Upper lobe of left lung (tissue), 6 donors: ENCODE measurements at places on chromosomes 2 and 18.

DNA sequence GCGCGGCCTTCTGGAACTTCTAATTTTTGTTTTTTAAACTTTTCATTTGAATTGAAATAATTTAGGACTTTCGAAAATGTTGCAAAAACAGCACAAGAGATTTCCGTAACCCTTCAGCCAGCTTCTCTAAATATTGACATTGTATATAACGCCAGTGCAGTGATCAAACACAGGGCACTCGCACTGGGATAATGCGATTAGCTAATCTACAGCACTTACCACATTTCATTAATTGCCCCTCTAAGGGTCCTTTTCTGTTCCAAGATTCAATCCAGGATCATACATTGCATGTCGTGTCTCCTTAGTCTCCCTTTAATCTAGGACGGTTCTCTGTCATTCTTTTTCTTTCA lies 343 bp upstream of the CD302 start:
- DNase-seq: no peak

- no peak for DNase-seq
These were observed 5.5 kb downstream of the HOXD8 start for GRCh38 chr2:176135035-176135440.

DNA sequence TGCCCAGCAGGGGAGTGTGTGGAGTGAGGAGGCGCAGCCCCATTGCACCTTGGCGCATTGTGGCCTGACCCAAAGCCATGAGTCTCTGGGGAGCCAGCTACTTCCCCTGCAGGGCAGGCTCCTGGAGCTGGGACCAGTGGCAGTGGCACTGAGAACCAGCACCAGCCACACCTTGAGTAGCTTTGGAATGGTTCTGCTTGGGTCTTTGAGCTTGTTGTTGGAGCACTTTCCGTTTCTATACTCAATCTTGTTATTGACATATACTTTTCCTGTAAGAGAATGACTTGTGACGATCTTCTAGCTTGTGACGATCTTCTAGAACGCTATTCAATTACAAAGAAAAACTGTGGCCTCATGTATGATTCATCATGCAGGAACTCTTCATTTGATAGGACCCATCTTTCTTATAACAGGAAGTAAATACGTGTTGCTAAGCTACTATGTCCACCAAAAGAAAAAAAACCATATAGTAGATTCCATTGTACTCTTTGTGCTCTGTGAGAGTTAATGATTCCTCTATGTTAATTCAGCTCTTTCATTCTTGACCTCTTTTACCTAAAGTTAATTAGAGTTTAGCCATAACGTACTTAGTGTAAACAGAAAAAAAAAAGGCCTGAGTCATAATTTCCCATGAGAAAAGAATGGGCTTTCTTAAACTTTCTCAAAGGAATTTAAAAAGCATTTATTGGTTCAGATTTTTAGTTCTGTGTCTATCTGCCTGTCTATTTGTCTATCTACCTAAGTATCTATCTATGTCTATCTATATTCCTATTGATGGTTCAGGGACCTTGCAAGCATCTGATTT lies 113.1 kb downstream of the GATA6 start:
- DNase-seq: no peak

DNA sequence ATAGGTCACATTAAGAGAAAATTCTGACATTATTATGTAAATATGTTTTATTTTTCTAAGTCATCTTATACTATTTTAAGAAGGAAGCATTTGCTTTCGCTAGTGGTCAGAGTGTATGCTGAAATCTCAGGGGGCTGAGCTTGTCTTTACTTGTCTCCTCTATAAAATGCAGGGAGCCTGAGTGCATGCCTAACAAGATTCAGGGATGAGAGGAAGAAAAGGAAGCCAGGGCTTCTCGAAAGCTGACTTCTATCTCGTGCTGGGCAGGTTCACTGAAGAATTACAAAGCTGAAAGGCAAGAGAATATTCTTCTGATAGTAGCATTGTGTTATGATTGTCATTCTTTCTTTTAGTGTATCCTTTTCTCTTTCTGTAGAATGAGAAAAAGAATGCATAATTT lies 467.4 kb downstream of the SOX11 start:
- DNase-seq: no peak

DNA sequence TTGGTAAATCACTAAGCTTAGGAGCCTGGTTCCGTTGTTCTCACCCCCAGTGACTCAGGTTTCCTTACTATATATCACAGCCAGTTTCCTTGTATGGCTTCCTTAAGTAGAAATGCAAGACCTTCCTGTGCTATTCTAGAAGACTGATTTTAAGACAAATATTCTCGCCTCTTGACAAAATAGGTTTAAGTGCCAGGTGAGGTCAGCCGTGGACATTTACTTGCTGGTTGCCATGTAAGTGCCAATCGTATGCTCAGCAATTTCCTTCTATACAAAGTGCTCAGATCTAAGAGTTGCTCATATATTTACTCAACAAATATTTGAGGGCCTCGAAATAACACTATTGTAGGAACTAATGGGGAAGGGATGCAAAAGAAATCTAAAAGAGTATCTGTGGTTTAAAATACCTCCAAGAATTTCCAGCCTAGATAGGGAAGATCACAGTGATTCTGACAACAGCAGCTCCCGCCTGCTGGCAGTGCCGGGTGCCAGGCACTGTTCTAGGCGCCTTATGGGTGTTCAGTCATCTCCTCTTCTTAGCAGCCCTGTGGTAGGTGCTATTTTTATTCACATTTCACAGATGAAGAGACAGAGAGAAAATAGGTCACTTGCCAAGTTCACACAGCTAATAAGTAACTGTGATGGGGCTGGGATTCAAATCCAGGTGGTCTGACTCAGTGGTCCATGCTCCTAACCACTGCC lies 95.3 kb upstream of the B3GNT7 start:
- peak; percentile 63 for DNase-seq

DNA sequence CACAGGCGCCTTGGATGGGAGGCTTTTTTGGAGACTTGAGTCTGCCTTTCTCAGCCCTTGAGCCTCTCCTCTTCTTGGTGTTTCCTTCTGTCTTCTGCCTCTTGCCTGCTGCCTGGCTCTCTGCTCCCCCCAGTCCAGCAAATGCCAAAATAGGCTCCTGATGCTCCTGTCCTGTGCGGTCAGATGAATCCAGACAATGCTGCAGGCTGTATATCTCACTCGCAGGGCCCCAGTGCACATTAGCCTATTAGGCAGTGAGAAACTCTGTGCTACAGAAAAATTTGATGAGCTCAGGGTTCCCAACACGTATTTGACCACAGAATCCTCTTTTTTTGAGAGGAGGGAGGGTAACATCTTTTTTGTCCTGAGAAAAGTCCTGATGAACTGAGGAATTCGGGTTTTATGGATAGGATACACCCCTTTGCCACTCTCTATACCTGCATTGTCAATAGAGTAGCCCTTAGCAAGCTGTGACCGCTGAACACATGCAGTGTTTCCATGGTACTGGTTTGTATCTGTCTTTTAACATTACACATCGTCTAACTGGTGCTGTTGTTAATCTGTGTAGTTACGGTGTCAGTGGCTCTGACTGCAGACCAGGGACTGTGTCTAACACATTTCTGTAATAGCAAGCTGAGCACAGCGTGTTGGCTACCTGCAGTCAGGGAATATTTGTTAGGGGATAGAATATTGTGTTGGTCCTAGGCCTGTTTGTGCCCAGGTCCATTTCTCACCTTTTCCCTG lies 50.8 kb downstream of the FAM228A start:
- DNase-seq: no peak

DNA sequence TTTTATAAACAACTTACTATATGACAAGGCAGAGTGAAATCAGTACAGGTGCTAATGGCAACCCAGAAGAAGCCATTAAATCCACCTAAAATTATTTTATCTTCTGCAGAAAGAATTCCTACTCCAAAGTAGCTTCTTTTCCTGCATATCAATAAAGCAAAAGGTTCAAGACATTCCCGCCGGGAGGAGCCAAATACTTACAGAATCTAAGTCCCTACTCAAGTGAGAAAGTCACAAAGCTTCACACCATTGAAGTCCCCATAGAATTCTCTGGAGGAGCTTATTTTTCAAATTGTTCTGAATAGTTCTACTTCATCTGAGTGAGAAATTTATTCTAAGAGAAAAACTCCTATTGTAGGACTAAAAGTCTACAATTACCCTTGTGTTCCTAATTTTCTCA lies 233.7 kb upstream of the HNRNPA3 start:
- no peak for DNase-seq

DNA sequence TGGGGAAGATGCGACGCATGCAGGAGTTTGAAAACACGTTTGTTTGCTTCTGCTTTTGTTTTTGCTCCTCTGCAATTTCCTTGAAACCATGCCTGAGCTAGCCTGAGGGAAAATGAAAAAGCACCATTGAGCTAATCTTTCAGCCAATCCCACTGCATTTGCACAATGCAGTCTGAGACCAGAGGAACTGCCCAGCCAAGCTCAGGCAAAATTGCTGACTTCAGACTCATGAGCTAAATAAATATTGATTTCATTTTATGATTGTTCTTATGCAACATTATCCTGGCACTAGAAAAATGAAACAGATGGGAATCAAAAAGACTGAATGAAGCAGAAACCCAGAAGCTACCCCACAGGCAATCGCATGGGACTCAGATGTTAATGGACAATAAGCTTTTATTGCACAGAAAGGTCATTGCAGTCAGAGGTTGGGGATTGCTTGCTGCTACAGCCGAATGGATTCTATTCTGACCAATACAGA lies 37.0 kb downstream of the TPRKB start:
- DNase-seq: no peak

DNA sequence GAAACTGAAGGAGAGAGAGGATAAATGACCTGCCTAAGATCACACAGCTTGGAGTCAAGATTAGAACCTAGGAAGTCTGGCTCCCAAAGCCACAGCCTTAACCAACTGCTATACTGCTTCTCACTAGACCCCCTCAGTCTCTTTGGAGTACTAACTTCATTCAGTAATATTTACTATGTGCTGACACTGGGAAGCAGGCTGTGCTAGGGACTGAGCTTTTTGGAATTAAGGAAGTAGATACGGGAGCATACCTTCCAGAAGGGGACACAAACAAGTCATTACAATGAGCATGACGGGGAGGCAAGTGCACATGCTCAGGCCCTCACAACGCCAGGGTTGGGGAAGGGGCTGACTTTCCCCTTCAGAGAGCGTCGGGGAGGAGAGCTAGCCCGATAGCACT lies 97.7 kb downstream of the INO80D start:
- no peak for DNase-seq

- no peak for DNase-seq
These were observed 56.7 kb downstream of the NEMP2 start for GRCh38 chr2:190477661-190478454.

DNA sequence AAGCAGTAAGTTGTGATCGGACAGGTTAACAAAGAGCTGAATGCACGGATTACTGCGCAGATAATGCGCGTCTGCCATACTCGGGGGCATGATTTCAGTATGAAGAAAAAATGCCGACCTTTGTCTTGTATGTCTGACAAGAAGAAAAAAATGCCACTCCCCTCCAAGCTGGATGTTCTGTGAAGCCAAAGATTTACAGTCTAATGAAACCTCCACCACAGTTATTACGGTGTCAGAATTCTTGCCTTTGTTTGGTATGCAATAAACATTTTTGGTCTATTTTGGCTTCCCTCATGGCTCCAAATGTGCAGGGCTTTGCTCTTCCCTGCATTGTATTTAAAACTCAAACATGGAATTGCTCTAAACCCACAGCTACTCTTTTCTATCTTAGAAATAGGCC lies 72.2 kb upstream of the THUMPD2 start:
- DNase-seq: no peak

- no peak for DNase-seq
These were observed 90.4 kb upstream of the NOSTRIN start for GRCh38 chr2:168712053-168712452.

DNA sequence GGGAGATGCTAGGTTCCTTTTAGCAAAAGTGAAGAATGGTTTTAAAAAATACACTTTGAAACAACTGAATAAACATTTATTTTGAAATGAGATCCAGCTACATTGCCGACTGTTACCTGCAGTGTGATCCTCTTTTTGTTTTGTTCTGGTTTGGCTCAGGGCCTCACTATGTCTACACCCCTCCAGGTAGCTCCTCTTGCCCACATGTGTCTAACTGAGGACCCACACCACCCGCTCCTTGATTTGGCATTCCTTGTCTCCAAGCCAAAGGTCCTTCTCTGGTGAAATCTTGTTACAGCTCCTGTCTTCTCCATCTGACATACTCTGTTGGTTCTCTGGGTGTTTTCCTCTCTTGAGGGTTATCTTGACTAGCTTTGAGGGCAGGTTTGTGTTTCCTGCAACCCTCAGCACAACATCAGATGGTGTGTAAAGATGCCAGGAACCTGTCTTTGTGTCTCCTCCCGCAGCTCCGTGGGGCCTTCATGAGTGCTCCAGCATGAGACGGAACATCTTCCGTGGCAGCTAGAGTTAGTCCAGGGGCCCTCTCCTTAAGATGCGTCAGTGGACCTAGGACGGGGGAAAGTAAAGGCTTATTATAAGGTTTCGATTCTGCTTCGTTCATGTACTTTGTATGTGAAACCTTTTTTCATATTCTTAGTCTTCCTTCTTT lies 32.1 kb downstream of the MAP4K4 start:
- DNase-seq: no peak

- DNase-seq: no peak
These were observed 91.6 kb downstream of the BIN1 start for GRCh38 chr2:127015106-127015910.

- no peak for DNase-seq
These were observed 5.1 kb upstream of the TWSG1 start for GRCh38 chr18:9329471-9329870.

GRCh38 chr2:84942964-84943421 lies 28.0 kb upstream of the KCMF1 start:
- no peak for DNase-seq

DNA sequence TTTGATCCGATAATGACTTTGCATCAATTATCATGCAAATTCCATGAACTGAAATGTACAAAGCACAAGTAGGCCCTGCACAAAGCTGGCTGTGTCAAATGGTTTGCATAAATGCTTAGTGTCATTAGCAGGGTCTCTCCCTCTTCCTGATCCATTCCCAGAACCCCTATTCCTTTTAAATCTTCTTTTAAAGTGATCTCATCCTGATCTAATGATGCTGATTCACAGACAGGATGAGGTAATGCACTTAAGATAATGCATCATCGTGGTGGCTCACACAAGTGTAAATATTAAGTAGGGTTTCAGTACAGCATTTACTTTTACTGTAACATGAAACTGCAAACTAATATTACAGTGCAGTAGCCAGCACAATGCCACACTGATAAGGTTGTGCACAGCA lies 304.8 kb upstream of the SOX11 start:
- no peak for DNase-seq
